ENCODE measurements at places on chromosomes 6 and 20.
A peak's percentile ranks its signal among the peaks of the same experiment; 100 is the strongest.

- DNase-seq: no peak
Measured at GRCh38 chr6:157685596-157686280, 137.3 kb upstream of the SNX9 start.

DNA sequence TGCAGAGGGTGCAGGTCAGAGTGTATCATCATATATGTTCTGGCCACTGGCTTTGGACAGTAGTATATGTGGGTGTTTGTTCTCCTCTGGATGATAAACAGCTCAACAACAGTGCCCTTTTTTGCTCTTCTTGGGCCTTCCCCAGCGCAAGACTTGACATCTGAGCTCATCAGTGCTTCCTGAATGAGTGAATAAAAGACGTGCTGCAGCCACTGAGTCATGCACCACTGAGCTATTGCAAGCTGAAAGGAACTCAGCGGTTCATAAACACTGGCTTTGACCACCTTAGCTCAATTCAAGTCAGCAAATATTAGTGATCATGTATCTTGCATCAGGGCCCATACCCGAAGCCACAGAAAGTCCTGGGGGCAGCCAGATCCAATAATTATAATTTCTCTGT lies 105.3 kb upstream of the KCNG1 start:
- no peak for DNase-seq

GRCh38 chr20:58092353-58092752 lies 136.1 kb downstream of the ANKRD60 start:
- DNase-seq: no peak

DNA sequence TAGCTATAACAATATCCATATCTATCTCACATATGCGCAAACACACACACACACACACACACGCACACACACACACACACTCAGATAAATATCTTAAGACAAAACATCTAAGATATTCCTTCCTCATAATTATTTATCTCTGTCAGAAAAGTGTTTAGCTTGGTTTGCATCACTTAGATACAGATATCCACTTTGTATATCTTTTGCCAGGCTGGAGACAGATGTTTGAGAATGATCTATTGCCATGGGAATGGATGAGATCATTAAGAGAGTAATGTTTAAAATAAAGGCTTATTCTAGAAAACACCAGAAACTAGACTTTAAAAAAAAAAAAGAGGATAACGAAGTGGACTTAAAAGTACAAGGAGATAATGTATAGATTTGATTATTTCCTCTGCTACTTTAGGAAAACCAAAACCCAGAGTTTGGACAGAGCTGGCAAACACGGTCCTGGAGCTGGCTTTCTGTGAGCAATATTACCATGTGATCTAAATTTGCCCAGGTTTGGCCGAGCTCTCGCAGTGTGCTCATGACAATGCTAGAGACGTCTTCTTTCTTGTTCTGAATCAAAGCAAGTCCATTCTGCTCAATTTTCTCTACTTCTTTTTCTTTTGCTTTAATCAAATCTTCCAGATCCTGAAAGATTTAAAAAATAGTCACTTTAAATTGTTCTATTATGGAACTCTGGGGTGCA lies 411.8 kb downstream of the SYNE1 start:
- no peak for DNase-seq

DNA sequence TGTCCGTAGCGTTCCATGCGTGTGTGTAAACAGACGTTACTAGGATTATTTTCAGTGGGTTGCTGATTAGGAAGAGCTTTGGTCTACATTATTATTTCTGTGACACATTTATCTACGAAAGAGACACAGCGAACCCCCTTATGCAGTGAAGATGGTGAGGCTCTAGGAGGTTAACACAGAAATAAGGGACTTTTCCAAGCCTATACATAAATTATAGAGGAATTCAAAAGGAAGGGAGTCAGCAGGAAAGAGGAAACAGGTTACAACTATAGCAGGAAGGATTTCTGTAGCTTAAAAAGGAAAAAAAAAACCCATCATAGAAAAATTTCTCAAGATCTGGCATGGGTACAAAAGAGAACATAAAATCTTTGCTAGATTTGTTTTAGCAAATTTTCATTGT lies 12.9 kb upstream of the RPS6KA2 start:
- DNase-seq: no peak

- no peak for DNase-seq
Measured at GRCh38 chr6:51702851-51703250, 384.6 kb downstream of the PKHD1 start.

GRCh38 chr6:159686703-159687102 lies 6.3 kb downstream of the SOD2 start:
- no peak for DNase-seq

- DNase-seq: peak; percentile 50
Measured at GRCh38 chr6:159979136-159979874, 10.4 kb downstream of the IGF2R start.

GRCh38 chr20:54127855-54128574 lies 45.8 kb downstream of the CYP24A1 start:
- no peak for DNase-seq

GRCh38 chr6:105209950-105210706 lies 30.3 kb upstream of the POPDC3 start:
- no peak for DNase-seq

- DNase-seq: no peak
Measured at GRCh38 chr6:46059608-46060007, 43.9 kb upstream of the CLIC5 start.

DNA sequence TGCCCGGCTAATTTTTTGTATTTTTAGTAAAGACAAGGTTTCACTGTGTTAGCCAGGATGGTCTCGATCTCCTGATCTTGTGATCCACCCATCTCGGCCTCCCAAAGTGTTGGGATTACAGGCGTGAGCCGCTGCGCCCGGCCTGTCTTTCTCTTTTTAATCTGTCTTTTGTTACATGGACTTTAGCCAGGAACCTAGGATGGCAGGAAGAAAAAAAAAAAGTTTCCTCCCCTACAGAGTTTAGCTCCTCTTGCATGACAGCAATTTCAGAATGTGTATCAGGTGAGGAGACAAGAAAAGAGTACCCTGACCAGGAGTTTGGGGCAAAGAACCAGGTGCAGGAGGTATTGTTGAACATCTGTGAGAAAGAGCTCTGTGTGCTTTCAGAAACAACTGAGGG lies 21.4 kb upstream of the TXLNB start:
- DNase-seq: no peak

GRCh38 chr6:110589865-110590513 lies 113.6 kb upstream of the SLC22A16 start:
- DNase-seq: no peak

DNA sequence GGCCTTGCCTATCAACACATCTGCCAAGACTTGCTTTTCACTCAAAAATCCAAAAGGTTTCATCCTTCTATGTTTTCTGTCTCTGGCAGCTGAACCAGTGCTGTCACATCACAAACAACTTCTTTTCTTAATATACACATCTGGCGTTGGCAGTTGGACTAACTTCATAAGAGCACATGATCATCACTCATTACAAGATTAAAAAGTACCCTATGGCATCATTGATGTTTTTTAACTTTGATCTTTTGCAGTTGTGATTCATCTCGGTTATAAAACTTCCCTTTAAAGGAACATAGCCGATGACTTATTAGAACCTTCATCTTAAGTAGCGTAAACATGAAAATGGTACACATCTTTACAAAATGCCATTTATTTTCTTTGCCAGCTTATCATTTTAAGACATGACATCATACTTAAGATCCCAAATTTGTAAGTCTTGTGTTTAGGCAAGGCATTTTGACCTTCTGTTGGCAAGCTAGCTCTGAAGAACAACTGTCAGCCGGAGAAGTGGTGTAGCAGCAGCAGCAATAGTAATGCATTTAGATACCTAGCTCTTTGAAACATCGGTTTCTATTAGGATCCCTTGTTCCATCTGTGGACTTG lies 64.2 kb upstream of the SUPT3H start:
- no peak for DNase-seq

DNA sequence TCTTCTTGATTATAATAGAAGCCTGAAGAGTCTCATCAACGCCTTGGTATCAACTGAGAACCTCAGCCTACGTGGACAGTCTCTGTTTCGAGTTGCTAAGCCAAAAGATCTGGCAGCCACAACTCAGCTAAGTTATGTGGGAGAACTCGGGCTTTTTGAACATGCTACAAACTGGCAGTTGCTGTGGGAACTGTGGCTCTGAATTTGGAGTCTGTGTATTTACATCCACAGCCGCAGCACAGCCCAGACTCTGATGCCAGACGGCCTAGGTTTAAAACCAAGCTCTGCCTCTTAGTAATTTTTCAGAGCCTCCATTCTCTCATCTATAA lies 35.8 kb downstream of the RIPOR2 start:
- peak; percentile 37 for DNase-seq

GRCh38 chr6:33193619-33194018 lies 1.4 kb upstream of the COL11A2 start:
- no peak for DNase-seq

GRCh38 chr6:105001906-105002305 lies 45.0 kb downstream of the LIN28B start:
- DNase-seq: no peak

GRCh38 chr6:147868427-147869190 lies 360.1 kb downstream of the SAMD5 start:
- no peak for DNase-seq

DNA sequence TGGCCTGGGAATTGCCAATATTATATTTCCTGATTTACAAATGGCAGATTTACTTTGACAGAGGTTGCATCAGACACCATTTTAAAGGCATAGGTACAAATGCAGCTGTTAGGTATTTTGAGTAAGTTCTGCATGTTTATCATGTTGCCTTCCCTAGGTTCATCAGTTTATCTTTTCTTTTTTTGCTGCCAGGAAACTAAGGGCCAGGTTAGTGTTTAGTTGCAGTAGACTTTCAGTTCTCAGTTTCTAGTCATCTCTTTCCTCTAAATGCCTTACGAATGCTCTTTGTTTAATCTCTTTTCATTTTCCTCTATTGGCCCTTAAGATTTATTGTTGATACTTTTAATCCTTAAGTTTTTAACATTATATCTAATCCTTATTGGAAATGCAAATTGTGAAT lies 129.9 kb downstream of the SMAP1 start:
- no peak for DNase-seq

- DNase-seq: no peak
Measured at GRCh38 chr20:22513574-22513973, 70.8 kb downstream of the FOXA2 start.

GRCh38 chr6:125764121-125764671 lies 14.8 kb downstream of the HEY2 start:
- no peak for DNase-seq

- no peak for DNase-seq
Measured at GRCh38 chr6:170202416-170203135, 88.3 kb downstream of the DLL1 start.

- no peak for DNase-seq
Measured at GRCh38 chr20:3378138-3378537, 29.3 kb downstream of the DNAAF9 start.

GRCh38 chr20:34179637-34180360 lies 61.4 kb upstream of the ASIP start:
- DNase-seq: no peak

- no peak for DNase-seq
Measured at GRCh38 chr20:31607640-31608250, 2.7 kb downstream of the ID1 start.

DNA sequence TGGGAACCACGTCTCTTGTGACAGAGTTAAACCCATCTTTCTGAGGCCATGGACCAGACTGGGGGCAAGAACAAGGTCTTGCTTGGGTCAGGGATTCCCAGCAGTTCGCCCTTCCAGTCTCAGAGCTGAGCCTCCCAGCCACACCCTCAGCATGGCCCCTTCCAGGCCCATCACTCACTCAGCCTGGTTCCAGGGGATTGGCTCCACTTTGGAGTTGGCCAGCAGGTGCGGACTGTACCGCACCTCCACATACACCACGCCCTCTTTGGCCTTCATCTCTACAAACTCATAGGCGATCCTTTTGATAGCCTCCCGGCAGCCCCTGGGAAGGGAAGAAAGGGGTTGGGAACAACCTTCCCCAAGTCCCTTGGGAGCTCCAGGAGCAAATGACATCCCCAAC lies 25.2 kb downstream of the ADA start:
- DNase-seq: no peak

GRCh38 chr6:157092736-157093135 lies 230.6 kb downstream of the TMEM242 start:
- no peak for DNase-seq

DNA sequence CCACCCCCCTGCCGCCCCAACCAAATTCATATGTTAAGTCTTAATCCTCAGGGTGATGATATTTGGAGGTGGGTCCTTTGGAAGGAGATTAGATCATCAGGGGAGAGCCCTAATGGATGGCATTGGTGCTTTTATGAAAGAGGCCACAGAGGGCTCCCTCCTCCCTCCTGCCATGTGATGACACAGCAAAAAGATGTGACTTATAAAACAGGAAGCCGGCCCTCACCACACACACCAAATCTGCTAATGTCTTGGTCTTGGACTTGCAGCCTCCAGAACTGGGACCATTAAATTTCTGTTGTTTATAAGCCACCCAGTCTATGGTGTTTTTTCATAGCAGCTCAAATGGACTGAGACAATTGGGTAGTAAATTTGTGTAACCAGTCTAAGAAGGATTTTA lies 176.3 kb downstream of the ADGRG6 start:
- DNase-seq: no peak

DNA sequence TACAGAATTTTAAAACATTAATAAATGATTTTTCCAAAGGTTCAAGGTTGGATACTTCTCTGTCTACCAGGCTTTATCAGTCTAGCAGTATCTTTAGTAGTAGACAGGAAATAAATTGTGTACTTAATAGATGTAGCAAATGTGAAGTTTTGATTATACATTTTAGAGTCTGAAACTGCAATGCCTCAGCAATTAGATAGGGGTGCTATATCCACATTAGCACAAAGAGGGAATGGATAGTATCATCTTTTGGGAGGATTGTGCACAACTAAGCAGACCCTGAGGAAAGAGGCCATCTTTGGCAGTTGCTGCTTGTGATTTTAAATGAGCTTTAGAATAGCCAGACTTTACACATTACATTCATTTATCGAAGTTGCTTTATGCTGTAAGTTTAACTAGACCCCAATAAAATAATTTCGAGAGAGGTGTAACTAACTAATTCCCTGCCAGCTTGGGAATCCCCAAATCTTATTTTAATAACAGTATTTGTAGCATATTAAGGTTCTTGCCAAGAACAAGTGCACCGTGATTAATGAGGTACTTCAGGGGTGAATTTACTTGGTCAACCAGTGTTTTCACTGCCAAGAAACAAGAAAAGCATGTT lies 2.8 kb downstream of the KCNQ5 start:
- no peak for DNase-seq
